A549 treated with AZD2906 at 1 μM for 4 hours (cell line): ENCODE measurements at places on chromosomes 2 and 18. TPM values are rescaled to one million over a fixed set of nuclear protein-coding genes. Genes with fewer than 3 reads are reported as not detected.

Gene ZNG1B
- 37.2 to 43.3 TPM (median 39.3 TPM) in 5 replicates for total RNA-seq

Gene RTP5
- total RNA-seq: not detected in 5 replicates

Gene CHRND
- not detected in 5 replicates for total RNA-seq

Gene SCN2A
- 0.03 TPM in 1 of 5 replicates, not detected in the others for total RNA-seq

Gene GAD1
- 0.34 to 0.76 TPM (median 0.51 TPM) in 5 replicates for total RNA-seq

Gene MBP
- total RNA-seq: 14.1 to 16.2 TPM (median 15.9 TPM) in 5 replicates

Gene FAM124B
- total RNA-seq: not detected in 5 replicates
